ENCODE measurements at places on chromosomes 6 and 20. TPM values are rescaled to one million over a fixed set of nuclear protein-coding genes. Genes with fewer than 3 reads are reported as not detected.

GRCh38 chr6:26199773-26200764, 112.8 kb downstream of the HFE start:
- H3K36me3 ChIP-seq = no peaks in the 10 kb centered on the region
- H3K4me3 ChIP-seq = peak overlapping the region; percentile 65
- no peak for DNase-seq
- peaks cover 44% of the 10 kb centered on the region for H3K27me3 ChIP-seq

DNA sequence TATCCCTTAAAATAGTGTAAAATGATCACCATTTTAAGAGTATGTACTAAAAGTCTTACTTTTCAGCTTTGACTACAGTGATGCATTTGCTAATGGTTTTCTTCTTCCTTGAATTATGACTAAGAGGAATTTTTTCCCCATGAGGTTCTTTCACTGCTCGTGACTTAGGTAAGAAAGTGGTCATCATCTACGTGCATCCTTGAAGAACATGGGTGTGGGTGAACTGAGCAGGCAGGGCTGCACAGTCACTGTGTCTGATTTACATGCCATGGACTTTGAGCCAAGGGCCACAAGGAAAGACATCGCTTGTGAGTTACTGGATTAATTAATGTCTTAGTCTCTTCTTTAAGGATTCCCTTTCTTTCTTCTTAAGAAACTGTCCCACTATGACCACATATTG, 33.3 kb downstream of the NQO2 start:
- H3K27me3 ChIP-seq = no peaks in the 10 kb centered on the region
- no peak for DNase-seq
- H3K4me3 ChIP-seq = no peak overlapping the region
- no peaks in the 10 kb centered on the region for H3K36me3 ChIP-seq

DNA sequence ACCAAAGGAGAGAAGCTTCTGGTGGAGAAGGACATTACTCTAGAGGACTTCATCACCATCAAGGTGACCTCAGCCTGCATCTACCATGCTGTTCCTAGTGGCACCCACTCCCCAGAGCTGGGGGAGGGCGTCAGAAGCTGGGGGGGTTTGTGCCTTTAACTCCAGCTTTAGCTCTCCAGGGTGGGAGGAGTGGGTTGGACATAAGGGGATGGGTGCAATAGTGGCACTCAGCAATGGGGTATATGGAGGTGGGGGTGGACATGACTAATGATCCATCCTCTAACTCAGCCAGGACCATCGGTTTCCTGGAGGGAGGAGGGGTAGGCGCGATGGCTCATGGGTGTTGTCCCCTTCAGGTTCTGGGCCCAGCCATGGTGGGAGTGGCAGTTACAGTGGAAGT, 40.1 kb downstream of the SNRPB start:
- no peaks in the 10 kb centered on the region for H3K27me3 ChIP-seq
- H3K4me3 ChIP-seq = no peak overlapping the region
- no peak overlapping the region for H3K27ac ChIP-seq
- DNase-seq = no peak

DNA sequence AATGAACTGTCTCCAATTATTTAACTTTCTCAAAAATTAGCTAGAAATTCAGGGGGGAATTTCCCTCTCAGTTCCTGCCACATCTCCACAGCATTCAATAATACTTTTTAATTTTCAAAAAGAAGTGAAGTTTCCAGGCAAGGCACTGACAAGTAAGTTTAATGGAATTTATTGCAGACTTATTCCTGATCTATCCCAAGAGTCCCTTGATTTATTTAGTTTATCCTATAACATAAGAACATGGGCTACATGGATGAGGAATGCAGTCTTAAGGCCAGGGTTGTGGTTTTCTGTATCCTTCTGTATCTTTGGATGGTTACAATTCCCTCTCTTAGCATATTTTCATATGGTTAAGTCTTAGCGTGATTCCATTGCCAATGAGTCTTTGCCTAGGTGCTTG, 126.5 kb downstream of the TSHZ2 start:
- H3K27me3 ChIP-seq = no peaks in the 10 kb centered on the region
- H3K4me1 ChIP-seq = peaks cover 19% of the 10 kb centered on the region
- no peak overlapping the region for H3K4me3 ChIP-seq
- no peak overlapping the region for H3K27ac ChIP-seq
- no peaks in the 10 kb centered on the region for H3K36me3 ChIP-seq

DNA sequence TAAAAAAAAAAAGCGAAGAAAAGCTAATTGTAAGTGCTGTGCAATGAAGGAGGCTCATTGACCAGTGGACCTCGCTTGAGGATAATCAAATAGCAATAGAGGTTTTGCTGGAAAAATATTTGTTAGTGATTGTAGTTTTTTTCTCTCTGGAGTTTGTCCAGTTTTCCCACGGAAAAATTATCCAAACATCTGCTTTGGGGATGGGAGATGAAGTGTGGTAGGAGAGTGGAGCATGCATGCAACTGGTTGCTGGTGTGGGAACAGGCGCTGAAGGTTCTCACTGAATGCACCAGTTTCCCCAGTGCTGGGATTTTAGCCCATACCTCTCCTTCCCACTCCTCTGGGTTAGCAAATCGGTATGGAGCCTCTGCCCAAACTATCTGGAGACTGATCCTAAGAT, 281.7 kb upstream of the TAB2 start:
- no peak overlapping the region for H3K4me3 ChIP-seq
- H3K4me1 ChIP-seq = no peaks in the 10 kb centered on the region
- no peak for DNase-seq
- H3K27me3 ChIP-seq = no peaks in the 10 kb centered on the region
- H3K36me3 ChIP-seq = no peaks in the 10 kb centered on the region

DNA sequence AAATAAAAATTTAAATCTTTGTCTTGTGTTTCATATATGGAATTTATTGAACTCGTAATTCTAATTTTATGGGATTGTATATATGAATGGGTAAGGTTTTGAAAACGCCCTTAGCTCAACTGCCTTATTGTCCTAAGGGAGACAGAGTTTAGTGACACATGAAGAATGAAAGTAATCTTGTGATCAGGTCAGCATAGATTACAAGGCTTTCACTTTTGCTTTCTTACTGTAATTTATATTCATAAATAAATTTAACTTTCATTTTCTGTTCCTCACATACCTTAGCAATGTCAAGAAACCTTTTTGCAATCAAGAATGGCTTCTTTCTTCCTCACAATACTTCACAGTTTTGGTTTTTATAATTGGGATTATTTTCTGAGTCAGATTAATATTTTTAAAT, 14.4 kb downstream of the KPNA5 start:
- DNase-seq = no peak
- H3K4me3 ChIP-seq = no peak overlapping the region
- H3K4me1 ChIP-seq = peaks cover 13% of the 10 kb centered on the region
- H3K36me3 ChIP-seq = no peaks in the 10 kb centered on the region
- no peak overlapping the region for H3K27ac ChIP-seq

Gene RNF144B
- 4.6 TPM for total RNA-seq

Gene LHFPL5
- not detected for total RNA-seq

Gene SLC22A23
- total RNA-seq = 7.0 TPM

Gene CRIP3
- total RNA-seq = 49.9 TPM

Gene BICRAL
- 14.9 TPM for total RNA-seq

Gene TEAD3
- total RNA-seq = 31.6 TPM
